ENCODE measurements at places on chromosomes 7 and 10. TPM values are rescaled to one million over a fixed set of nuclear protein-coding genes. Genes with fewer than 3 reads are reported as not detected.

HOXA4 gene
- total RNA-seq = not detected

EEPD1 gene
- total RNA-seq = 7.7 TPM

PRF1 gene
- total RNA-seq = 0.71 TPM

BLNK gene
- 0.25 TPM for total RNA-seq

GNAT3 gene
- not detected for total RNA-seq

ANLN gene
- total RNA-seq = 0.83 TPM

LGI1 gene
- not detected for total RNA-seq

GCK gene
- total RNA-seq = 3.3 TPM

TFEC gene
- total RNA-seq = 0.66 TPM

OR2A5 gene
- total RNA-seq = not detected

AKR1C1 gene
- 22.7 TPM for total RNA-seq

CDHR3 gene
- 4.5 TPM for total RNA-seq

GRM3 gene
- total RNA-seq = not detected

TACR2 gene
- total RNA-seq = not detected

- DNase-seq = no peak
Observed at GRCh38 chr10:129531195-129531968, 64.3 kb downstream of the MGMT start.

- DNase-seq = no peak
Observed at GRCh38 chr10:90276894-90277475, 575.6 kb downstream of the KIF20B start.

DNA sequence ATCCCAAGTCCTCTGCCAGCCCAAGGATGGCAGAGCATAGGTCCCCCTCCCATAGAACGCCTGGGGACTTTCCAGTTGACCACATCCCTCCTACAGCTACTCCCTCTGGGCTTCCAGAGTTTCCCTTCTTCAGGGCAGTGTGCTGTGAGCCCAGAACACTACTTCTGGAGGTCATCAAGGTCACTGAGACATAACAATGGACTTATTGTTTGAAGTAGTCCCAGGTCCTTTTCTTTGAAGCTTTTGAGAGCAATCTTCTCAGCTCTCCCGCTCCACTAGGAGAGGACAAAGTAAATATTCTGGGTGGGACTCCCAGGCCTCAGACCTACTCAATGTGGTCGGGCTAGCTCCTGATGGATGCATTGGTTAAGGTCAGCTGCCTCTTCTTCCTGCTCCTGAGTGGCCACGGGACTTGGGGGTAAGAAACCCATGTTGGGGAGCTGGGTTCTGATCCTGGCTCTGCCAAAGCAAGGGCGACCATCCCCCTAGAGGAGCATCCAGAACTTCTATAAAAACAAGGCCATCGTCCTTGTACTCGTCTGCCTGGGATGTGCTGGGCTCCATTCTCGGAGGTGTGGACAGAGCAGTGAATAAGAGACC is 83.5 kb upstream of the DDC start:
- DNase-seq = no peak

GRCh38 chr10:104766341-104766740 is 125.3 kb downstream of the SORCS3 start:
- no peak for DNase-seq

- no peak for DNase-seq
Observed at GRCh38 chr7:78588393-78588792, 789.8 kb downstream of the PHTF2 start.

DNA sequence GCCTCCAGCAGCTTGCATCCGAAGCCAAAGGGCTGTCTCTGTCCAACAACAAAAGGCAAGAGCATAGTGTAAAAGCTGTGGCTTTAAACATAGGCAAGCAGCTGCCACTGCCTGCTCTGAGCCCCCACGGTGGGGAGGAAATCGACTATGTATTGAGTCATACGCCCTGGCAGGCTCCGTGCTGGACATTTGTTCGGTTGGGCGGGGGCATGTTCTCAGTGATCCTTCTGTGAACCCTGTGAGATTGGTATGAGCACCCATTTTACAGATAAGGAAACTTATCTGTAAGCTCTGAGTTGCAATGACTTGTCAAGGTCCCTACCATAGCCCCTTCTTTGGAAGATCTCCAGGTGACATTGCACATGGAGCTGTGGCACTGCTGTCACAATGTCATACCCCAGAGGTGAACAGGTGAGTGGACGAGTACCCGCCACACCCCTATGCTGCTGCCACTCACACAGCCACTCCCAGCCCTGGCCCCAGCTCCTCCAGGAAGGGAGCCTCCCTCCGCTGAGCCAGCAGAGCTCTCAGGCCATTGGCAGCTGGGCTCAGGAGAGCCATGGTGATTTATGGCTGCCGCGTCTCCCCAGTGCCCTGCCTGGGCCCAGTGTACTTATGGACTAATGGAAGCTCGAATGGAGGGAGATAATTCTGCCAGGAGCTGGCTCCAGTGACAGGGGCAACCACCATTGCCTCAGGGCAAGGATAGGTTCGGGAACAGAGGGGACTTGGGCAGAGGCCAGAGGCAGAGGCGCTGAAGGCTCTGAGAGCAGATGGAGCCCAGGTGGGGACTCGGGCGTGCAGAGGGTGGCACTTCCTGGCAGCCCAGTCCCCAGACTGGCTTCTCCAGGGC is 43.7 kb downstream of the UNC5B start:
- DNase-seq = no peak

DNA sequence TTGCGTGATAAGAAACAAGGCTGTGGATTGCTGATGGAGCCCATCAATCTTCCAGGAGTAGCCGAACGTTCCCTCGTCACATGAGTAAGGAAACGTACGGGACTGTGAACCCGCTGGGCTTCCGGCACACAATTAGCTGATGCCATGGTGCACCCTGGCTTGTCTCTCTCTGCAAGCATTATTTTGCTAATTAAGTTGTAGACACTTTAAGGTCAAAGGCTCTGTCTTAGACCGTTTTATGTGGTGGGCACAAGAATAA is 50.9 kb downstream of the ADARB2 start:
- DNase-seq = no peak

GRCh38 chr10:89189211-89189734 is 17.8 kb downstream of the CH25H start:
- DNase-seq = no peak

GRCh38 chr10:131017566-131018285 is 293.8 kb downstream of the TCERG1L start:
- DNase-seq = no peak

- no peak for DNase-seq
Observed at GRCh38 chr7:42991024-42991423, 58.8 kb downstream of the MRPL32 start.

DNA sequence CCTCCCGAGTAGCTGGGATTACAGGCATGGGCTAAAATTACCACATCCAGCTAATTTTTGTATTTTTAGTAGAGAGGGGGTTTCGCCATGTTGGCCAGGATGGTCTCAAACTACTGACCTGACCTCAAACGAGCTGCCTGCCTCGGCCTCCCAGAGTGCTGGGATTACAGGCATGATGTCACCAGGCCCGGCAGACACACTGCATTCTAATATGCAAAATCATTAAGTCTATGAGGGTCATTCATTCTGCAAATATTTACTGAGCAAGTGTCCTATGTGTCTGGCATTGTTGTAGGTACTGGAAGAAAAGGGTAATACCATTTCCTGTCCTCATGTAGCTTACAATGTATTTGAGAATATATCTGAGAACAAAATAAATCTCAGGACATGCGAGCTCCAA is 2.7 kb downstream of the PUS7 start:
- no peak for DNase-seq

GRCh38 chr7:116713918-116714317 is 41.9 kb downstream of the MET start:
- DNase-seq = no peak

GRCh38 chr7:48052748-48053147 is 17.4 kb downstream of the C7orf57 start:
- DNase-seq = no peak

DNA sequence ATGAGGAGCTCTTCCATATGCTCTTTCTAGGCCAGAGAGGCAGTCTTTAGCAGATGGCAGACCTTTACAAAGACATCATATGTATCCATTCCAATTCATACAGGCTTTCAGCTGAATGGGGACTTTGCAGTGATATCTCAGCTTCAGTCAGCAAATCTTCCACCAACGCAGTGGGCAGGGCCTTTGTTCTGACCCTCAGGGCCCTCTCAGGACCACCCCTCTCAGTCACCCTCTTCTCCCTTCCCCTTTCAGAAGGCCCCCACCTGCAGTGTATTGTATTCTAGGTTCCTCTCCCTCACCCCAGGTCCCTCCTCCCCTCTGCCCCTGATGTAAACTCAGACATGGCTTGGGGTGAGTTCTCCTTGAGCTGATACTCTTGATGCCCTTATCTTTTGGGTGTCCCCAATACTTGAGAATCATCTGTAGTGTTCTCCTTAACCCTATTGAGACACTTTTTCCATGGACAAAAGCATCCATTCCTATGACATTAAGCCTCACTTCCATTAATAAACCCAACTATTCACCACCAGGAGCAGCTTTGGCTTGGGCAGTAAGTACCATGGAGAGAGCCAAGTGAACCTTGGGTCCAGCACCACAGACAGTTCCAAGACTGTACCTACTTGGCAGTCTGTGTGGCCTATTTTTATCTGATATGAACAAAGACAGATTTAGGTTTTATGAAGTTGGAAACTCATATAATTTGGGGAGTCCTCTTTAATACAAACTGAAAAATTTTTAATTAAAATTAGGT is 62.7 kb downstream of the ADCYAP1R1 start:
- no peak for DNase-seq

DNA sequence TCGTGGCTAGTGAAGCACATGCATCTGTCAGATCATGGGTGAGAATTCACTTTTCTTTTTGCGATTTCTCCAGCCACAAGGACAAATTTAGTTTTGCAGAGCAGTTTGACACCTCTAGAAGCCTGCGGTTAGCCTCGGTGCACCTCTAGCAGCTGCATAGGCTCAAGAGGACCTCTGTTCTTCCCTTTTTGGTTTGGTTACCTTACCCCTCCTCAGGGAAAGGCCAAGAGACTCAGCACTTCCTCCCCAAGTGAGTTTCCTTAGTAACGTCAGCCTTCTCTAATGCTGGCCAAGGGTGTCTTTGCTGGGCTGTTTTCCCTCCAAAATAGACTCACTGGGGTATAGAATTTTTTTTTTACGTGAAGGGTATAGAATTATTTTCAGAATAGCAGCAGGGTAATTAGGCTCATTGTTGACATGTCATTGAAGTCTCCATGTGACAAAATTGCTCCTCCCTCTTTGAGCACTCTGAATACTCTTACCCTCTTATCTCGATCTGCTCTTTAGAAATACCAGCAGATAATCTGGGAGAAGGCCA is 97.8 kb downstream of the AUTS2 start:
- no peak for DNase-seq

GRCh38 chr10:16999665-17000451 is 129.8 kb downstream of the CUBN start:
- DNase-seq = no peak

DNA sequence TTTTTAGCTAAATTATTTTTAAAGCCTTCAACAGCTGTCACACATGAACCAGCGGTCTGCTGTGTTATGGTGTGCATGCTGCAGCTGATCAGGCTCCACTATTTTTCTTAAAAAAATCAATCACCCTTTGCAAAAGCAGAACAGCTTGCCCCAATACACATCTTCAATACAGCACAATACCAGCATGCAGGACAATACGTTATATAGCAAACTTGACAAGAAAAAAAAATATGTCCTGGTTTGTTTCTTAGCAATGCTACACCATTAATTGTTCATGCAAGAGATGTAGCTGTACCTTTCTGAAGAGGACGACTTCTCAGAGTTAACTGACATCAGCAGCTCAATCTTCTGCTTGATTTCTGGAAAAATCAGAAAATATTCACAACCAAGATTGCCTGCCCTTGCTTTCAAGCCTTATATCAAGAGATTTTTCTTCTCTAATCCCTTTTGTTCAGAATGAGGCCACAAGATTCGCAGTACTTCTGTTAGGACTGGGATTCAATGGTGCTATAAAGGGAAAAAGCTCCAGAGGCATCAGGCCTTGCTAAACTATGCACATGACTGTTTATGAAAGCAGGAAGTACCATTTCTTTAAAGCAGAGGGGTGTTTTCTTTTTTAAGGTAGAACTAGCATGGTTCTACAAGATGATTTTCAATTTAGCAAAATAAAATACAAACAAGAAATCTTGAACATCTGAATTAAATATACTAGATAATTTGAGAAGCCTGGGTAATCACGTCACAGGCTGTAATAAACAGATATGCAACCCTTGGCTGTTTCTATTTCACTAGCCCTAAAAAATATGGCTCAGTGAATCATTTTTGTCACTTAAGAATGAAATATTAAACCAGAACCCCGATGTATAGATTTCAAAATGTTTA is 120.0 kb downstream of the SRPK2 start:
- peak; percentile 15 for DNase-seq

GRCh38 chr10:130809761-130810515 is 501.6 kb downstream of the TCERG1L start:
- DNase-seq = no peak

- DNase-seq = no peak
Observed at GRCh38 chr10:132784866-132785722, 853 bp downstream of the NKX6-2 start.

- DNase-seq = no peak
Observed at GRCh38 chr10:97067716-97068391, 117.9 kb downstream of the SLIT1 start.

DNA sequence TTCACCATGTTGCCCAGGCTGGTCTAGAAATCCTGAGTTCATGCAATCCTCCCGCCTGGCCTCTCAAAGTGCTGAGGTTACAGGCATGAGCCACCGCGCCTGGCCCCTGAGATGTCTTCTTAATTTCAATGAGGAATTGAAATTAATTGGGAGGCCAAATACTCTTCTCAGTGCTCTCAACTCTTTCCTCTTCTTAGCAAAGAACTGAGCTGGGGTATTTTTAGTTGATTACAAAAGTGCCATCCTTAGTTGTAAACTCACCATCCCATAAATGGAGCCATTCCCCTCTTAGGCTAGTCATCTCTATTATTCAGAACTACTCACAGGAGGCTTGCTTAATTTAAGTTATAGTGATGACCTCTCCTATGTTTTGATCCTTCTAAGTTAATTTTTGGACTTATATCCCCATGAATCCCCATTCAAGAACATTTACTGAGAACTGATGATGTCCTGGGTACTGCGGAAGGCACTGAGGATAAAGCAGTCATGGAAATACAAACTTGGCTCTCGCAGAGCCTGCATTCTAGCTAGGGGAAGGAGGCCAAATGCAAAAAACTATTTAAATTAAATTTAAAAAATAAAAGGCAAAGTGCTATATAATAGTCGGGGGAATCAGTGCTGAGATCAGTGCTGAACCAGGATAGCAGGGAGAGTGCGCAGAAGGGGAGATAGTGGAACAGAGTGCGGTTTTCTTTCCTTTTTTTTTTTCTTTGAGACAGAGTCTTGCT is 145.3 kb downstream of the SFMBT2 start:
- no peak for DNase-seq

- DNase-seq = no peak
Observed at GRCh38 chr10:51932530-51932929, 233.1 kb upstream of the CSTF2T start.

- DNase-seq = no peak
Observed at GRCh38 chr10:124353091-124353815, 65.5 kb downstream of the OAT start.

- no peak for DNase-seq
Observed at GRCh38 chr7:157439149-157439548, 102.3 kb downstream of the DNAJB6 start.

DNA sequence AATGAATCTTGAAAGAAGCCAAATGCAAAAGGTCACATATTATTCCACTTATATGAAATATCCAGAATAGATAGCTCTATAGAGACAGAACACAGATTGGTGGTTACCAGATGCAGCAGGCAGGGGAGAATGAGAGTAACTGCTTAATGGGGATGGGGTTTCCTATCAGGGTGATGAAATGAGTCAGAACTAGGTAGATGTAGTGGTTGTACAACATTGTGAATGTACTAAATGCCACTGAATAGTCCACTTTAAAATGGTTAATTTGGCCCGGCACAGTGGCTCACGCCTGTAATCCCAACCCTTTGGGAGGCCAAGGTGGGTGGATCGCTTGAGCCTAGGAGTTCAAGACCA is 9.4 kb upstream of the SLC25A28 start:
- no peak for DNase-seq
